Psoas muscle (tissue), 8 donors: ENCODE measurements at places on chromosomes 7 and 10. TPM values are rescaled to one million over a fixed set of nuclear protein-coding genes. Genes with fewer than 3 reads are reported as not detected.

GRCh38 chr10:77820349-77820748 lies 106.2 kb downstream of the DLG5 start:
- no peaks in the 10 kb centered on the region for H3K27me3 ChIP-seq
- DNase-seq: peak; percentile 11
- H3K27ac ChIP-seq: no peak overlapping the region
- no peaks in the 10 kb centered on the region for H3K4me1 ChIP-seq
- no peak overlapping the region for H3K4me3 ChIP-seq

Gene TMEM236
- 0.93 TPM for polyA plus RNA-seq

DNA sequence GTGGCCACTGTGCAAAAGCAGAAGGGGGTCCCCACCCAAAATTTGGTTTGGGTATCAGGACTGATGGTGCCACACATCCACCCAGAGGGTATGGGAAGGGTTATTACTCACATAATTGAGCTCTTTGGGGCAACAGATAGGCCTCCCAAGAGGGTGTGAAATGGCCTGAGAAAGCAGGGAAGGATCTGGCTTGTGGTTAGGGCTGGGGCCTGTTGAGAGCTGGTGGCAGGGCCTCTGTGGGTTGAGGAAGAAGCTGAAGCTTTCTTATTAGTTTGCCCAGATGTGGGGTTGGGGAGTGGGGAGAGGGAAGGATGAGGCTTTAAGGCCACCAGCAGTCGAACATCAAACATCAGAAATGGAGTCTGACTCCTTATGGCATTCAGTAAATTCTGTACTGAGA lies 18.3 kb upstream of the MKI67 start:
- no peaks in the 10 kb centered on the region for H3K27me3 ChIP-seq
- no peak for DNase-seq
- no peak overlapping the region for H3K4me3 ChIP-seq
- H3K27ac ChIP-seq: no peak overlapping the region

GRCh38 chr7:28243861-28244260 lies 63.3 kb upstream of the JAZF1 start:
- H3K27ac ChIP-seq: no peak overlapping the region
- no peaks in the 10 kb centered on the region for H3K36me3 ChIP-seq
- H3K27me3 ChIP-seq: no peaks in the 10 kb centered on the region
- no peaks in the 10 kb centered on the region for H3K4me1 ChIP-seq

Gene MKX
- 0.07 TPM for polyA plus RNA-seq

DNA sequence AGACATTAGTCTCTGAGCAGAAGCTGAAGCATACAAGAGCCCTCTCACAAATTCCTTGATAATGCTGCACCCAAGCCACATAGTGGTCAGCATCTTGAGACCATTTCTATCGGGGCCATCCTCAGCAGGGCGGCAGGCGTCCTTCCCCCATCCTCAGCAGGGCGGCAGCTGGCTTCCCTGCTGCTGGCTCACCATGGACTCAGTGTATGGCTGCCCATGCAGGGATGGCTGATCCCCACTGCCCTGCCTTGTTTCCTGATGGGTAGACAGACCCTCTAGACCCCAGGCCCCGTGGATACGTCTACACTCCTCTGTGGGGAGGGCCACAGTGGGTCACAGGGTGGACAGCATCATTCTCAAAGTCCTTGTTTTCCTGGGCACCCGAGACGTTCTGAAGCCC lies 406.8 kb downstream of the TCERG1L start:
- H3K4me3 ChIP-seq: no peak overlapping the region
- DNase-seq: no peak
- H3K4me1 ChIP-seq: no peaks in the 10 kb centered on the region
- H3K27ac ChIP-seq: no peak overlapping the region

Gene EBLN1
- polyA plus RNA-seq: not detected

Gene ZNF239
- 8.3 TPM for polyA plus RNA-seq

DNA sequence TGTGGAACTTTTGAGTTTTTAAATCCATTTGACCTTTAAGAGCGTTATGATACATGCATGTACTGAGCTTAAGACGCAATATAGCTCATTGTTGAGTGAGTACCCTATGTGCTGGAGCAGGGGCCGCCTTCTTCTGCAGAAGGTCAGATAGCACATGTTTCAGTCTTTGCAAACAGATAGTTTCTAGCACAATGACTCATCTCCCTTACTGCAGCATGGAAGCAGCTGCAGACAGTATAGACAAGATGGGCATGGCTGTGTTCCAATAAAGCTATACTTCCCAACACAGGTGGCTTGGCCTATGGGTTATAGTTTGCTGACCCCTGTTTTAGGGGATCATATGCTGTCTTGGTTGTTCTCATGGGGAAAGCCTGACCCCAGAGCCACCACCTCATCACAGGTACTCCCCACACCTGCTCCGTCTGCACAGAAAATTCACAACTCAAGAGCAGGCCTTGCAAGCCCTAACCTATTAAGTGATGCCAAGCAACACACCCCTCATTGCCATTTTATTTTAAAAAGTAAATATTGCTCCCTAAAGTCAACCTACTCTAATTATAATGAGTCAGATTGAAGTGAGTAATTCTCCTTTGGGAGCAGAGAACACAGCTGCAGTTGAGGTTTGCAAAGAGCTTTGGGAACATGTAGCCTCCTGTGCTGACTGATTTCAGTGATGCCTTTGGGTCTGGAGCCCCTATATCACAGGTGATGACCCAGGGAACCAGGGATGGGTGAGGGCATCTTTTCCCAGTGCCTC lies 330.1 kb downstream of the PAXIP1 start:
- no peaks in the 10 kb centered on the region for H3K27me3 ChIP-seq
- no peak for DNase-seq
- no peak overlapping the region for H3K4me3 ChIP-seq
- no peaks in the 10 kb centered on the region for H3K4me1 ChIP-seq
- no peaks in the 10 kb centered on the region for H3K36me3 ChIP-seq
- H3K27ac ChIP-seq: no peak overlapping the region

Gene NME8
- not detected for polyA plus RNA-seq

DNA sequence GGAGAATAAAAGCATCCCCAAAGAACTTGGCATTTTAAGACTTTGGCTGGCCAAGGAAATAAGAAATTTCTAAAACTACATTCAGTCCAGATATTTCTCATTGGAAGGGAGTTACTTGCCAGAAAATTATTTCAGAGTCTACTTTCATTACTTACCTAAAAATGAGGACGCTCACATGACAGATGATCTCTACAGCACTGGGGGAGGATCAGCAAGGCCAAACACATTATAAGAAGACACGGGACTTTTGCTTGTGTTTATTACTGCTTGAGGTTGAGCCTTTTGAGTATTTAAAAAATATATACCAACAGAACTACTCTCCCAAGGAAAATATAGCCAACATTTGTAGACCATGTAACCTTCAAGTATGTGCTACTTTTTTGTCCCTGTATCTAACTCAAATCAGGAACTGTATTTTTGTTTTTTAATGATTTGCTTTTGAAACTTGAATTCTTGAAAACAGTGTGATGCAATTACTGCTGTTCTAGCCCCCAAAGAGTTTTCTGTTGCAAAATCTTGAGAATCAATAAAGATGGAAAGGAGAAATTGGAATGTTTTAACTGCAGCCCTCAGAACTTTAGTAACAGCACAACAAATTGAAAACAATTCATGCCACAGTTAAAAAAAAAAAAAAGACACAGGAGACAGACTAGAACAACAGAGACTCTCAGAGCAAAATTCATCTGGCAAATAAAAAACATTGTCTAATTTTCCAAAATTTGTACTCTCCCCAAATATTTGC lies 128.1 kb downstream of the ZNF438 start:
- no peaks in the 10 kb centered on the region for H3K27me3 ChIP-seq
- H3K27ac ChIP-seq: no peak overlapping the region
- H3K4me3 ChIP-seq: no peak overlapping the region
- peaks cover 59% of the 10 kb centered on the region for H3K36me3 ChIP-seq

DNA sequence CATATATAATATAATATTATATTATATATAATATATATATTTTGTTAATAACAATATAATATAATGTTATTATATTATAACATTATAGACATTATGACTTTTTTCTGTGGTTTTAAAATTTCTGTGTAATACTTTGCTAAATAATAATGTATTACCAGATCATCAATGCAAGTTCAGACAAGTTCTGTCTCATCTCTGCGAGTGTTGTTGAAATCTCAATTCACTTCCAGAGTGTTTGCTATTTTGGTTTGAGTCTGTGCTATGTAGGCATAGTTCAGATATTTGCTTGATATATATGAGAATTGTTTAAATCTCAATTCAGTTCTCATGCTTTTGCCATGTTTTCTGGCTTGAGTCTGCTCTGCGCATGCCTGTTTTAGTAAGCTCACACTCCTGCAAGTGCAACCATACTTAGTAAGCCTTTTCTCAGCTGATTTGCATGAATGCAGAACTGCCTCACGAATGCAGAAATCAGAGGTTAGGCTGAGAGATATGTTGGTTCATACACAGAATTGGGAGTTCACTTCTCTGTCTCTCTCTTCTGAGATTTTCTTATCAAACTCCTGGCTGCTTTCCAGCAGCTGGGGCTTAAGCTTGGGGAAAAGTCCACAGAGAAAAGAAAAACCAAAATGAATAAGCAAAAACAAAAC lies 830.2 kb upstream of the SORCS1 start:
- H3K4me3 ChIP-seq: no peak overlapping the region
- no peak for DNase-seq
- H3K27ac ChIP-seq: no peak overlapping the region

Gene LLCFC1
- polyA plus RNA-seq: not detected

Gene ZNF862
- 1.4 TPM for polyA plus RNA-seq

DNA sequence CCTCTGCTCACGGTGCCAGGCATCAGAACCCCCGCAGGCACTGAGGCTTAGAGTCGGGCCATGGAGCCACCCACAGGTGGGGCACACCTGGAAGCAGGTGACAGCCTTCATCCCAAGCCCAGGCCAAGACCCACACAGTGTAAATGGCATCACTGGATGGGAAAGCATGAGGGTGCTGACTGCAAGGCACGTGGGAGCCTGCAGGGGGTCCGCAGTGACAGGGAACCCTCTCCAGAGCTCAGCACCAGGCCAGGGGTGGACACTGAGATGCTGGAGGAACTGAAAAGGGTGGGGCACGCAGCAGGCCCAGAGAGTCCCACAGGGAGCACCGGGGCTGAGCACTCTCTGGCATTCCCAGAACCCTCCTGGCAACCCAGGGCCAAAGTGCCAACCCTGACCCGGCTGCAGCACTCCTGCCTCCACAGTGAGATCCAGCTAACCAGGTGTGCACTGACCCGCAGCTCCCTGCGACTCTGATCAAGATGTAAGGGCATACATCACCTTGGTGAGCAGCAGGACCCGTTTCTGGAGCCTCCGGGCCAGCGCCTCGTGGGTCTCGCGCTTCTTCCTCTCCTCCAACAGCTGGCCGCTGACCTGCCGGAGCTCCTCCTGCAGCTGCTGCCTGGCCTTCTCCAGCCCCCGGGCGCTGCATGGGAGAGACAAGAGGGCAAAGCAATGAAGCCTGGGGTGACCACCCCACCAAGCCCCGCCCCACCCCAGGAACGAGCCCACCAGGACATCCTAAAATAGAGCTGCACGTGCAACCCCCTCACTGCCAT lies 163.9 kb downstream of the MAD1L1 start:
- H3K27ac ChIP-seq: no peak overlapping the region
- no peak for DNase-seq
- no peaks in the 10 kb centered on the region for H3K27me3 ChIP-seq

DNA sequence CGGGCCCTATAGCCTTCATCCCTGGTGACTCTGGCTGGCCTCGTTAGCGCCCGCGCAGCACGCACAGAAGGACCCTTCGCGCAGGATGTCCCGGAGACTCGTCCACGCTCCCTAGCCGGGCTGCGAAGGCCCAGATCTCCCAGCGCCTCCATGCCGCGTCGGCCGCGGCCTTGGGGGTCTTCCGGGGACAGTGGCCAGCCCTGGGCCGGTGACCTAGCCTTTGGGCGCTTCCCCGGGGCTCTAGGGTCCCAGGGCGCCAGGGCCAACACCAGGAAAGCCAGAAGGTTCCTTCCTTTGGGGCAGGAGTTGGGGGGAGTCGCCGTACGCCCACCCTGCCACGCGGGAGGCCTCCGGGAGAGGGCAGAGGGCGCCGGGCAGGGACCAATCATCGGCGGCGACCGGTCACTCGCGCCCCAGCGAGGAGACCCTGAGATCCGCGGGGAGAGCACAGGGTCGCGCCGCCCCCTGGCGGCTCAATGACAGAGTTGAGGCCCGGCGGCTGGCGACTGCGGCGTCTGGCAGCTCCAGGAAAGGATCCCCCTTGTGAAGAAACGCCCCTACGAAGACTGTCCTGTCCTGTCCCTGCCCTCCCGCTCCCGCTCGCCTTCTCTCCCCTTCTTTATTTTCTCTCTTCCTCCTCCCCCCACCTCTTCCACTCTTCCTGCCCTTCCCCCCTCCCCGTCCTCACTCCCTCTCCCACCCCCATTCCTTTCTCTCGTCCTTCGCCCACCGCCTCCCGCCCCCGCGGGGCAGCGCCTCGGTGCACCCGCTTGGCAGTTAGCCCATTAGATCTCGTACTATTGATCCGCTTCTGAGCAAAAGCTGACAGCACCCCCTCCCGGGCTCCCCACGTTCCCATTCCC lies 62.3 kb upstream of the LBX1 start:
- DNase-seq: peak; percentile 89
- no peaks in the 10 kb centered on the region for H3K27me3 ChIP-seq
- no peaks in the 10 kb centered on the region for H3K36me3 ChIP-seq
- peaks cover 16% of the 10 kb centered on the region for H3K4me1 ChIP-seq

GRCh38 chr7:15104411-15105092 lies 202.0 kb upstream of the DGKB start:
- H3K27ac ChIP-seq: no peak overlapping the region
- no peaks in the 10 kb centered on the region for H3K27me3 ChIP-seq
- no peaks in the 10 kb centered on the region for H3K4me1 ChIP-seq
- DNase-seq: no peak

DNA sequence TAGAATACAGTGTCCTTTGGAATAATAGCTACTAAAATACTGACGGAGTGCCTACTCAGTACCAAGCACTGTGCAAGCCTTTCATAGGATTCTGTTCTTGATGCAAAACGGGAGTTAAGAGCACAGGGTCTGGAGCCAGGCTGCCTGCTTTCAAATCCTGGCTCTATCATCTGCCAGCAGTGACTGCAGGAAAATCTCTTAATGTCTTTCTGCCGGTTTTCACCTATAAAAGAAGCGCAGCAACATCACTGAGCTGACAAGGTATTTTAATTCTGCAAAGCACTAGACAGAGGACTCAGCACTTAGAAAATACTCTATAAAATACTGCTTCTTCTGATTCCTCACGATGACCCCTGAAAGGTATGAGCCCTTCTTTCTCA lies 659 bp downstream of the FIGNL1 start:
- H3K27ac ChIP-seq: peak overlapping the region; percentile 70
- H3K4me1 ChIP-seq: peaks cover 6% of the 10 kb centered on the region
- DNase-seq: no peak
- peaks cover 33% of the 10 kb centered on the region for H3K36me3 ChIP-seq
- no peaks in the 10 kb centered on the region for H3K27me3 ChIP-seq

Gene CABCOCO1
- polyA plus RNA-seq: not detected

DNA sequence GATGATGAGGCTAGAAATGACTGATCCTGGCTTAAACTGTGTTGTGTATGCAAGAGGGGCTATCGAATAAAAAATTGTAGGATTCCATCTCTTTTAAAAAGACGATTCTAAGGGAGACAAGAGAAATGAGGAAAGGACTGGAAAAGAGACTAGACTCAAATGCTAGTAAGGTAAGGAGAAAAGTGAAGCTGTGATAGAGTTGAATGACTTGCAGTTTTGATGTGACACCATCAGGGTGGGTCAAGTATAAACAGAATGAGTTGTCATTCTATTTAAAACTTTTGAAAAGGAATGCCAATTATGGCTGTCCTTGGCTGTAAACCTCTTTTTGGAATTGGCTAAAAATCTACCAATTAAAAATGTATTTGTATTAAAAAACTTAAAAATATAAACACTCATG lies 184.5 kb upstream of the PHF14 start:
- no peaks in the 10 kb centered on the region for H3K27me3 ChIP-seq
- H3K4me1 ChIP-seq: no peaks in the 10 kb centered on the region
- no peak for DNase-seq
- no peak overlapping the region for H3K4me3 ChIP-seq
- H3K36me3 ChIP-seq: no peaks in the 10 kb centered on the region
- no peak overlapping the region for H3K27ac ChIP-seq
